ENCODE measurements at places on chromosomes 2 and 18. TPM values are rescaled to one million over a fixed set of nuclear protein-coding genes. Genes with fewer than 3 reads are reported as not detected.

The LRATD1 gene
- 33.4 TPM for total RNA-seq

The MBD2 gene
- total RNA-seq = 71.6 TPM

The PAIP2B gene
- 6.9 TPM for total RNA-seq

The ZBTB7C gene
- 24.1 TPM for total RNA-seq

The RNF149 gene
- 54.9 TPM for total RNA-seq

The ATP6V1B1 gene
- 1.6 TPM for total RNA-seq

The MGAT4A gene
- 34.4 TPM for total RNA-seq

The SNRNP27 gene
- total RNA-seq = 43.4 TPM

The STARD6 gene
- not detected for total RNA-seq

The PROKR1 gene
- not detected for total RNA-seq

The RBM44 gene
- total RNA-seq = 0.55 TPM

The GALR1 gene
- total RNA-seq = 0.09 TPM

The IL37 gene
- total RNA-seq = 0.29 TPM

The IL1F10 gene
- not detected for total RNA-seq

The POMC gene
- total RNA-seq = 6.8 TPM

The DAW1 gene
- not detected for total RNA-seq

The CCDC68 gene
- 9.8 TPM for total RNA-seq

The RBBP8 gene
- 30.5 TPM for total RNA-seq

The MAB21L4 gene
- 2.8 TPM for total RNA-seq

The FZD7 gene
- total RNA-seq = 10.4 TPM

The RSAD2 gene
- total RNA-seq = 1.3 TPM

The FAHD2A gene
- total RNA-seq = 47.4 TPM

The UPP2 gene
- total RNA-seq = not detected

The KIF1A gene
- total RNA-seq = 1.6 TPM

The SLC4A5 gene
- 4.7 TPM for total RNA-seq

The COLEC11 gene
- total RNA-seq = 79.0 TPM

The HK2 gene
- 23.7 TPM for total RNA-seq

The GPD2 gene
- total RNA-seq = 35.0 TPM

The TFCP2L1 gene
- 73.0 TPM for total RNA-seq

The TCF23 gene
- 0.12 TPM for total RNA-seq

The FBXO48 gene
- 1.7 TPM for total RNA-seq

The HOXD11 gene
- not detected for total RNA-seq

The SULT1C2 gene
- 154 TPM for total RNA-seq

The LINC00305 gene
- not detected for total RNA-seq

The GPR35 gene
- total RNA-seq = 71.2 TPM

The ST8SIA5 gene
- 0.29 TPM for total RNA-seq

The B3GNT7 gene
- 281 TPM for total RNA-seq

The TANK gene
- 55.0 TPM for total RNA-seq

The COL5A2 gene
- 30.8 TPM for total RNA-seq

The DSEL gene
- 12.7 TPM for total RNA-seq

The MC2R gene
- not detected for total RNA-seq

The FSIP2 gene
- 1.6 TPM for total RNA-seq

The DNAH6 gene
- total RNA-seq = 0.46 TPM

The IGFBP5 gene
- total RNA-seq = 246 TPM

The GRP gene
- not detected for total RNA-seq

The AOX1 gene
- 119 TPM for total RNA-seq

The CD8B2 gene
- total RNA-seq = 0.09 TPM

The ZCCHC2 gene
- 38.2 TPM for total RNA-seq

The CYS1 gene
- total RNA-seq = 27.8 TPM
